Progenitor cell of endocrine pancreas (in vitro differentiated cells): ENCODE measurements at places on chromosomes 5 and 9.

- no peak overlapping the region for H3K27ac ChIP-seq
- peaks cover 6% of the 10 kb centered on the region for H3K4me1 ChIP-seq
- no peak for DNase-seq
- H3K36me3 ChIP-seq = no peaks in the 10 kb centered on the region
Measured at GRCh38 chr5:84425365-84425881, 40.7 kb upstream of the EDIL3 start.

DNA sequence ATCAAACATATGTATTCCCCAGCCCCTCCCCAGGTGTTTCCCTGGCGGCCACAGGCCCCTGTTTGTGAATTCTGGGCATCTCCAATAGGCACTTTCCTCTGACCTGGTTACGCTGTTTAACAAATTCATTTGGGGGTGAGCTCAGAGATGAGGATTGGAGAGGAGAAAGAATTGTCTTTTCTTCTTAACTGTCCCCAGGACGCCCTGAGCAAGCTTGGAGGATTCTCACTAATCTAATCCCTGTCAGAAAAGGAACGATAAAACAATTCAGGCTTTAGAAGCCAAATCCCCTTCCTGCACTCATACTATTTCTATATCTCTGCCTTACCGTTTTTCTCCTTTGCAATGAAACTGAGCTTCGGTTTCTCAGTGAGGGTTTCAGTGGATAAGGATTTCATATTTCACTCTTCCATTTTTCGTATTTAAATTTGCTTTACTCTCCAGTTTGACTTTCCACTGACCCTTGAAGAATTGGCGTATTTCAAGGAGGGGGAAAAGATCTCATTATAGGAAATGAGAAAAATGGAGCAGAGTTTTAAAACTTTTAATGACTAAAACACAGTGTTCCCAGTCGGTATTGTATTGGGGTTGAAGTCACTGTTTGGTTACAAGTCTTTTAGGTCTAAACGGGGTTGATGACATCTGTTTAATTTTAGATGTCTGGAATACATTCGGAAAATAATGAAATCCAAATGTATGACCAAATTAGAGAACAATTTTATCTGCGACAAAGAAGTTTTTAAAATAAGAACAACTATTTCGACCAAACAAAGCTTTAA, 180.1 kb downstream of the MACROH2A1 start:
- H3K4me1 ChIP-seq = no peaks in the 10 kb centered on the region
- no peaks in the 10 kb centered on the region for H3K36me3 ChIP-seq
- H3K4me3 ChIP-seq = no peak overlapping the region
- DNase-seq = no peak
- H3K27ac ChIP-seq = no peak overlapping the region

- no peak for DNase-seq
- H3K4me1 ChIP-seq = peaks cover 5% of the 10 kb centered on the region
- H3K36me3 ChIP-seq = peaks cover 6% of the 10 kb centered on the region
- no peak overlapping the region for H3K4me3 ChIP-seq
- H3K27ac ChIP-seq = no peak overlapping the region
Measured at GRCh38 chr5:135204151-135204600, 170.1 kb upstream of the PITX1 start.

- no peaks in the 10 kb centered on the region for H3K36me3 ChIP-seq
- no peaks in the 10 kb centered on the region for H3K27me3 ChIP-seq
- DNase-seq = no peak
- no peak overlapping the region for H3K27ac ChIP-seq
Measured at GRCh38 chr5:118597543-118597942, 390.8 kb downstream of the DTWD2 start.

- H3K36me3 ChIP-seq = peaks cover 2% of the 10 kb centered on the region
- H3K27me3 ChIP-seq = no peaks in the 10 kb centered on the region
- H3K4me3 ChIP-seq = no peak overlapping the region
- no peak for DNase-seq
- no peak overlapping the region for H3K27ac ChIP-seq
Measured at GRCh38 chr9:76664120-76664519, 100.1 kb upstream of the PCA3 start.

DNA sequence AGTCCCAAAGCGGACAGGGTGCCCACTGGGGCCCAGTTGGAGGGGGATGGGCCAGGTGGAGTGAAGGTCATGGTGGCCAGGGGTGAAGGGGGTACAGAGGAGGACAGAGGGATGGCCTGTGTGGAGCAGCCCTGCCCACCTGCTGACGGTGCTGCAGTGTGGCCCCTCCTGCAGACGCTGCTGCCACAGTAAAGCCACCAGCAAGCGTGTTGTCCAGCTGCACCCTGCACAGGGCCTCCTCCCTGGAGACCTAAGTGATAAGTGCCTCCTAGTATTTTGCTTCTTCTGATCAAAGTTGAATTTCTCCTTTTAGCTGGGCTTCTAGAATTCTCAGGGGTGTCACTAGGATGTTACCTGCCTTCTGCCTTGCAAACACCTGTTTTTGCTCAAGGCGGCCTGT, 299.3 kb upstream of the IRX4 start:
- H3K27me3 ChIP-seq = peaks cover 74% of the 10 kb centered on the region
- H3K4me1 ChIP-seq = peaks cover 5% of the 10 kb centered on the region
- H3K4me3 ChIP-seq = no peak overlapping the region
- DNase-seq = no peak
- no peak overlapping the region for H3K27ac ChIP-seq
- no peaks in the 10 kb centered on the region for H3K36me3 ChIP-seq

DNA sequence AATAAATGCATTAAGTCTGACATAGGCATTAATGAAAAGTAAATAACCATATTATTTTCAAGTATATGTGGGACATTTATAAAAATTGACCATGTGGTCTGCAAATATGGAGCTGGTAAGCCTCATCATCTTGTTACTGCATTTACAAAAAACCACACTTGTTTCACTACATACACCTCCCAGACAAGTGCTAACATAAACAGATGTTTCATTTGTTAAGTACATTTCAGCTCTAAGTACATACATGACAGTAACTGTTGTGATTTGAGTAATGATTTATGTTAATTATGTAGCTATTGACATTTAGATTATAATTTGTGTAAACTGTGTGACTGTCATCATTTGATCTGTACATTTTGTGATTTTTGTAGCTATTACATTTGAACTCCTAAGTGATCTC, 13.9 kb downstream of the IDNK start:
- H3K4me1 ChIP-seq = peaks cover 2% of the 10 kb centered on the region
- no peak for DNase-seq
- H3K27me3 ChIP-seq = no peaks in the 10 kb centered on the region
- H3K36me3 ChIP-seq = peaks cover 6% of the 10 kb centered on the region
